Astrocyte of the hippocampus (primary cell): ENCODE measurements at places on chromosomes 3 and 15.

GRCh38 chr15:60010858-60011257, 6.7 kb downstream of the FOXB1 start:
- no peak for DNase-seq

GRCh38 chr3:24829629-24830229, 335.1 kb upstream of the THRB start:
- DNase-seq = peak; percentile 42

- DNase-seq = no peak
Measured at GRCh38 chr3:87796843-87797185, 262.0 kb downstream of the CGGBP1 start.

- DNase-seq = no peak
Measured at GRCh38 chr3:4703054-4703480, 209.9 kb downstream of the ITPR1 start.

- DNase-seq = peak; percentile 42
Measured at GRCh38 chr15:83766339-83766738, 112.4 kb downstream of the ADAMTSL3 start.

DNA sequence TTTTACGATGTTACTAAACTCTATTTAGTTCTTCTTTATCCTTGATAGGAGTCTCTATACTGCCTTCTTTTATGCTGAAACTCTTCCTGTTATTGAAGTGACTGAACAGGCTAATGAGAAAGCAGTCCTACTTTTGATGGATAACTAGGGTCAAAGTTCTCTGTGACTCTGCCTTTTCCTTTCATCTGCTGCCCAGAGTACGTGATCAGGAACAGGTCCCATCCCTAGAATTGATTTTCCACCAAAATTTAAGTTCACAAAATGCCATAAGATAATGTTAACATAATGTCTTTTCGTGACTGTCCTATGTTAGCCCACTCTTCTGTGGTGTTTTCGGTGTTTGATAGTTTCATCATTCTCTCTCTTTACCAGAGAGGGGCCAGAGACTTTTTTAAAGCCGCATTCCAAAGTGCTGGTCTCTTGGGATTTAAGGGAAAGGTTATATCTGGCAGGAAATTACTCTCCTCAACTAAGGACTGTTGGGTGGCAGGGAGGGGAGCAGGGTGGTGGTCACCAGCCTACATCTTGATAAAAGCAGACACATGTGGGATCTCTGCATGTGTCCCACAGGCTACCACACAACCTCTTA, 50.3 kb upstream of the PLXND1 start:
- no peak for DNase-seq

DNA sequence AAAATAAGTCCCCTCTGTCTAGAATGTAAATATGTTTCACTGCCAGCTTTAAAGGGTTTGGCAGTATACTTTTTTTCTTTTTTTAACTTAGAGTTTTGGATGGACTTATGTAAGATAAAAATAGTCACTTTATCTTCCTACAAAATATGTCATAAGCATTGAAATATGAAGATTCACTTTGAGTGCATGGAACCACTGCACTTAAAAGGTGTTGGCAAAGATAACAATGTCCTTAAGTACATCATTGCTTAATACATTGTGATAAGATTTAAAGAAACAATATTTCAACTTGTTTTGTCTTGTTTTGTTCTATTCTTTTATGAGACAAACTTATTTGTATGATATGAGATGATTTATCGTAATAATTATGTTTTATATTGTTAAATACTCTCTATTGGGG, 66.3 kb upstream of the NAALADL2 start:
- DNase-seq = no peak

DNA sequence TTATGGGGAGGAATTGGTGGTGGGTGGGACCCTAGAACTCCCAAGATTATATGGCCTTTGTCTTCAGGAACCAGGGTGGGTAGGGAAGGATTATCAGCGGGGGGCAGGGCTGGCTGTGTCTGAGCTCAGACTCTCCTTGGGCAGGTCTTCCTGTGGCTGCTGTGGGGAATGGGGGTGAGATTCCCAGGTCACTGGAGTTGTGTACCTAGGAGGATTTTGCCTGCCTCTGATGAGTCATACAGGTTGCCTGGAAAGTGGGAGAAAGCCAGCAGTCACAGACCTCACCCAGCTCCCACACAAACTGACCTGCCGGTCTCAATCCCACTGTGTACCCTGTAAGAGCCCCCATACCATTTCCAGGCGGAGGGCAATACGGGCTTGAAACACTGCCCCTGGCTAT, 209.9 kb upstream of the CNTN3 start:
- no peak for DNase-seq

DNA sequence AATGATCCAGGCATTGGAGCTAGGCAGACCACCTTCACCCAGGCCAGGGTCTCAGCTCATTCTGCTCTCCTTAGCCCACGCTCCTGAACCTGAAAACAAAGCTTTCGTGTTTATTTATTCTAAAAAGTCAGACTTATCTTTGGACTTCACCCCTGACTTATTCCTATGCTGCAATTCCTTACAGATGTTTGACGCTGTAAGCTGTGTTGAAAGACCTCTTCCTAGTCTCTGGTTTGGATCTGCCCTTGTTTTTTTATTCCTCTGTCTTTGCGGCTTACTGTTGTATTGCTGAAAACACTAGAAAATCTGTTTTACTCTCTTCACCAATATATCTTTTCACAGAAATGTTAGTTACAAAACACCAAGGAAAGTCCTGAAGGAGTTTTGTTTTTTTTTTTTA, 40.5 kb upstream of the LDHAL6B start:
- no peak for DNase-seq

GRCh38 chr3:9901967-9902366, 681 bp upstream of the IL17RE start:
- no peak for DNase-seq

DNA sequence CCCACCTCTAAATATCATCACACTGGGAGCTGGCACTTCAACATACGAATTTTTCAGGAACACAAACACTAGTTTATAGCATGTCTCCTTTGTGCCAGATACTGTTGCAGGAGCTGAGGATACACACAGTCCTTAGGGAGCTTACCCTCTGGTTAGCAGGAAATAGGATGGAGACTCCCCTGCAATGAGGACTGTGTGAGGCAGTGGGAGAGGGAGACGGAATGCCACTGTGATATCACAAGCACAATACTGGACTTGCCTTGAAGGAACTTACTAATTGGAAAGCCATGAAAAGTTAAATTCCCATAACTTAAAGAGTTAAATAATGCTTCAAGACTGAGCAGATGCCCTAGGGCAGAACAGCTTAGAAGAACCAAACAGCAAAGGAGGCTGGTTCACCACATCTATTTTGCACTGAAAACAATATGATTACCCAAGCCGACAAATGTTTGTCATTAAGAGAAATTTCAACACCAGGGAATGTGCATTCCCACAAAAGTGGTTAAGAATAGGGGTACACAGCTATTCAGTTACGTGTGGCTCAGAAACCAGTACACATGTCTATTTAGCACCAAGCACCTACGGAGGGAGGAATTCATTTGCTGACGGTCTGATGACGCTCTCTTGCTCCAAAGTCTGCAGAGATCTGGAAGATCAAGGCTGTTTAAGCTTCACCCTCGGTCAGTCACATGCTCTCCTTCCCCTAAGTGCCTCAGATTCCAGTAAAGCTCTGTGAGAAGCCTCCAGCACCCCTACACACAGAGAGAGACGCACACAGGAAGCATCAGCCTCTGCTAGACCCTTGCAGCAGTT, 5.2 kb downstream of the TBC1D2B start:
- DNase-seq = peak; percentile 60

DNA sequence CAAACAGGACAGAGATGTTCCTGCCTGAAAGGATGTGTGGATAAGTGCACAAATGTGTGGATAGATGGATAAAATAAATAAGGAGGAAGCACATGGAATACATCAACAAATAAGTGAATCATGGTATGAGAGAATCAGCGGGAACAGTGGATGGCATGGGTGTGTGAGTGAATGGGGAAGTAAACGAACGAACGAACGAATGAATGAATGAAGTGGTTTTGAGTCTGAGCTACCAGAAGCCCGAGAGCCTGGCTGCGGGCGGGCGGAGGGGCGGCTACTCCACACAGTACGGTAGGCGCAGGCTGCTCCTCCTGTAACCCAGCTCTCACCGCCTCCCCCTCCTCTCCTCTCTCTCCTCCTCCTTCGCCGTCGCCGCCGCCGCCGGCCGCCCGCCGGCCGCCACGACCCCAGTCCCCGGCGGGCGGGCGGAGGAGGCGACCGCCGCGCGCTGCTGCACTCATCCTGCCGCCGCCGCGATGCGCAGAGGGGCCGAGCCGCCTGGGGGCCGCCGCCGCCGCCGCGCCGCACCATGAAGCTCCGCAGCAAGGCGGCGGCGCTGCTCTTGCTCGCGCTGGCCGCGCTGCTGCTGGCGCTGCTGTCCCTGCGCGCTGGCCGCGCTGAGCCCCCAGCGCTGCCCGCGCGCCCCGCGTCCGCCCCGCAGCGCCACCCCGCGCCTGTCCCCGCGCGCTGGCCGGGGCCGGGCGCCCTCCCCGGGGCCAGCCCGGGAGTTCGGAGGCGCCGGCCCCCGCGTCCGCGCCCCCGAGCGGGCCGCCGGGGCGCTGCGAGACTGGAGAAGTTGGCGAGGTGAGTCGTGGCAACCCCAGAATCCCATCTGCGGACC, at the start of gene GXYLT2:
Gene GXYLT2, plus strand, starts transcription at position 342 of the 841 bp plus-strand sequence. Its CDS starts 188 bp downstream, at position 530.
- peak; percentile 90 for DNase-seq

- peak; percentile 97 for DNase-seq
Measured at GRCh38 chr15:40694688-40695468, at the start of gene RAD51. Gene RAD51 (plus strand): TSS chr15:40695174. CDS start chr15:40698759, 3,585 bp downstream.

GRCh38 chr15:58724466-58724865, 25.0 kb downstream of the ADAM10 start:
- peak; percentile 63 for DNase-seq

DNA sequence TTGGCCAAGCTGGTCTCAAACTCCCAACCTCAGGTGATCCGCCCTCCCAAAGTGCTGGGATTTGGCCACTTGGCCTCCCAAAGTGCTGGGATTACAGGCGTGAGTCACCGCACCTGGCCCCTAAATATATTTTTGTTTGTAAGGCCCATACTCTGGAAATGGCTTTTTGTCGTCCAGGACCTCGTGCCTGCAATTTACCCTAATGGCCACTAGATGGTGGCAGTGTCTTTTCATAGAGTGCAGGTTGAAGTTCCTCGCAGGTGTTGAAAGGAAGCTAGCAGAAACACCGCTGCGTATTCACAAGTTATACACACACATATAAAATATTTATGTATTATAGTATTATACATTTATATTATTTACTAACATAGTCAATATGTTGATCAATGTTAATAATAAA, 97.2 kb downstream of the LRTM1 start:
- peak; percentile 32 for DNase-seq

DNA sequence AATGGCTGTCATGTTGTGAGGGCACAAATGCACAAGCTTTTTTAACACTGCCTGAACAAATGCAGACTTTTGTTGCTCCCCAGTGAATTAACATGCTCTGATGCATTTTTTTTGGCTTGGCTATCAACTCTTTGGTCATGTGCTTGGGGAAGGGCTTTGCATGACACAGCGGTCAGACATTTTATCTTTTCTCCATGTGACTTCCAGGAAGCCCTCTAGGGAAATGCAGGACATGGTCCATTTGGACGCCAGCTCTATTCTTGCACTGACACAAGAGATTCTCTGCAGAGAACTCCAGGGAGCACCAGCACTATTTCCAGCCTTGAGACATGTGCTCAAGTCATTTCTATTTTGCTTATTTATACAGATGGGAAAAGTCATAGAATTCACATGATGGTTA, 46.2 kb downstream of the NEK11 start:
- no peak for DNase-seq

GRCh38 chr3:116586285-116586944, 123.2 kb upstream of the TUSC7 start:
- DNase-seq = no peak

DNA sequence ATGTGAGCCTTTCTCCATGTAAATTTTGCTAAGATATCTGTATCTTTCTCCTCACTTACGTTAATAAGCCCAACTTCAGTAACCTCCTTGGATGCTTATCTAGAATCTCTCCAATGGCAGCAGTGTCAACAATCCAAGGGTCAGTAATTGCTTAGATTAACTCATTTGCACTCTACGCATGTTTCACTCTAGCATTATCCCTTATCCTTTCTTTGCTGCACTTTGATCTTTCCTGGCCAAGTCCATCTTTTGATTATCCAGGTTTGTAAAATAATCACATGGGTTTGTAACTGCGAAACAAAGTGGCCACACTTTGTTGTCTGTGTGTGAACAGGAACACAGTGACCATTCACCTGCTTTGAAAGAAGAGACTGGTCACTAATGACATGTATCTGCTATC, 577.6 kb downstream of the RSL24D1 start:
- DNase-seq = no peak

GRCh38 chr15:95298729-95299128, 1031.8 kb upstream of the NR2F2 start:
- no peak for DNase-seq
